ENCODE measurements at places on chromosomes 11 and 22. TPM values are rescaled to one million over a fixed set of nuclear protein-coding genes. Genes with fewer than 3 reads are reported as not detected.

Gene MYEOV
- total RNA-seq: 92.6 TPM

Gene KLHDC7B
- 0.05 TPM for total RNA-seq

Gene PRODH
- not detected for total RNA-seq

Gene CCDC15
- 1.2 TPM for total RNA-seq

Gene RCOR2
- total RNA-seq: 0.38 TPM

Gene PTPN5
- total RNA-seq: not detected

Gene FAM180B
- not detected for total RNA-seq

Gene MFRP
- total RNA-seq: not detected

Gene DERL3
- 0.50 TPM for total RNA-seq

Gene FXYD2
- total RNA-seq: not detected

Gene KCTD14
- 0.47 TPM for total RNA-seq

Gene AP5B1
- 9.1 TPM for total RNA-seq
